NCI-H524 treated with DMSO at 0.1 percent for 48 hours (cell line): ENCODE measurements at places on chromosomes 4 and X.

- DNase-seq, result no peak
Measured at GRCh38 chr4:145796346-145796745, 116.4 kb downstream of the C4orf51 start.

- DNase-seq, result no peak
Measured at GRCh38 chrX:27086237-27086636, 376.9 kb downstream of the PPP4R3C start.

GRCh38 chr4:42750091-42750490, 93.2 kb upstream of the ATP8A1 start:
- DNase-seq, result peak; percentile 29

- no peak for DNase-seq
Measured at GRCh38 chr4:100632163-100632562, 114.3 kb upstream of the EMCN start.

- DNase-seq, result no peak
Measured at GRCh38 chr4:79247695-79248394, 78.0 kb downstream of the NAA11 start.

DNA sequence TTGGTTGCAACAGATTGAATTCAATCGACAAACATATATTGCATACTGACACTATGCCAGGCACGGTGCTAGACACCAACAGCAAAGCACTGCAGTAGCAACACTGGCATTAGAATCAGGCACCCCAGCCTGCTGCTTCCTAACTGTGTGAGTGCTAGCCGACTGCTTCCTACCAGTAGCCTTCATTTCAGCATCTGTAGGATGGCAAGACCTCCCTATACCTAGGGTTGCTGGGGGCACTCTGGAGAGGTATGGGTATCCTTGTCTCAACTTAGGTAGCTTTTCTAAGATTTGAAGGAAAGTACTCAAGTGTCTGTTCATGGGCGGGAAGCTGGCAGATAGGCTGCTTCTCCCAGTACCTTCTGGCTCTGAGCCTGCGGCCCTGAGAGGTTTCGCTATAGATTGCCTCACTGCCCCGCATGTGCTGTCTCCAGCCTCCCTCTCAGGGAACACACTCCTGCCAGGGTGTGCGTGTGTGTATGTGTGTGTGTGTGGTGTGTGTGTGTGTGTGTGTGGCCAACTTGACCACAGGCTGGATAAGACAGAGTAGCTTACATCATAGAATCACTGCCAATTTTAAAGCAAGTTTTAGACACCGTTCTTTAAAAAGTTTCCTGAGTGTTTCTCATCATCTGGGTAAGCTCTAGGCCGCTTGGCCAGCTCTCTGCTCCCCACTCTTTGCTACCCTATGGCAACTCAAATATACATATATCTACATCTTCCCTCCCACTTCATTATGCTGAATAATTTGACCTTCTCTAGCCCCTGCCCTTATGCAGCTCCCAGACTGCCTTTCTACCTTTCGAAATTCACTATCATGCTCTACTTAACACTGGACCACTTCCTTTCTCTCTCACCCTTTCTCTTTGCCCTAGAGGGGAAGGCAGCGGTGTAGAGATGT, 97.0 kb upstream of the PJA1 start:
- DNase-seq, result no peak
